Left lobe of liver (tissue), 2 donors: ENCODE measurements at places on chromosomes 2 and 18. TPM values are rescaled to one million over a fixed set of nuclear protein-coding genes. Genes with fewer than 3 reads are reported as not detected.

GRCh38 chr2:236970656-236971010 is 115.1 kb upstream of the COPS8 start:
- no peak for DNase-seq

GRCh38 chr2:111100765-111101162 is 19.9 kb upstream of the BCL2L11 start:
- DNase-seq, result no peak

GRCh38 chr2:209113026-209113425 is 310.8 kb upstream of the MAP2 start:
- no peak for DNase-seq

DNA sequence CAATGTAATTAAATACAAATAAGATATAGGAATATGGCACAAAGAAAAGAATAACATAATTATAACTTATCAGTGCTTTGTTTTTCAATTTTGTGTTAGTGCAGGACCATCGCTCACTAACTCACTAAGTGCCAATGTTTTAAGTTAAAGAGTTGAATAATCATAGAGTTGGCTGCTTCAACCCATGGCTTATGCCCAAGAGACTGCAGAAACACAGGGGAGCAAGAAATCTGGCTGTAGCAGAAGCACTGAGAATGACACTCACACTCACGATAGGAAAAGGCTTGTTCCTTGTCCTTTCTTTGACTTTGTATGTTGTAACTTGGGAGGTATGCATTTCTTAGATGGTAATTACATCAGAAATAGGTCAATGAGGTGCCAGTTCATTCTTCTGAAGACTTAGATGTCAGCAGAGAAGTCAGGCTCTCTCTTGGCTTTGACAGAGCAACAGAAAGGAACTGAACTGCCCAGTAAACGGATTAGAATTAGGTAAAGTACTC is 852.2 kb downstream of the LRRTM4 start:
- DNase-seq, result no peak

DNA sequence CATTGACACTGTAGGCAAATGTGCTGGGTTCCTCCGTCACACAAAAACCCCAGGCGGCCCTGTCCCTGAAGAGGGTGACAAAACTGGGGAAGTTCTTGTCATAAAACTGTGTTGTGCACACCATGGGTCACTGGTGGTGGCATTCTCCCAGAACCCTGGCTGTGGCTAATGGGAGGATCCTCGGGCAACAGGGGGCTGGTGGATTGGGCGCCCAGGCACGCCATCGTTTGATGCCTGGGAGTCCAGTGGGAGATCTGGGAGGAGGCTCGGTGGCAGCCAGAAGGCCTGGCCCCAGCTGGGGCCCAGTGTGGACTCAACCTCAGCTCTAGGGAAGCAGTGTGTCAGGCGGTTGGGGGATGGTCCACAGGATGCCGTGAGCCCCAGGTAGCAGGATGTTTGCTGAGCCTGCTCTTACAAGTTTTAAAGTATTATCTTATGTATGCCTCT is 140.7 kb downstream of the ACOXL start:
- DNase-seq, result no peak

GRCh38 chr2:207135801-207136457 is 29.8 kb downstream of the KLF7 start:
- DNase-seq, result no peak

- DNase-seq, result no peak
Observed at GRCh38 chr2:66431846-66432587, 2.9 kb upstream of the MEIS1 start.

DNA sequence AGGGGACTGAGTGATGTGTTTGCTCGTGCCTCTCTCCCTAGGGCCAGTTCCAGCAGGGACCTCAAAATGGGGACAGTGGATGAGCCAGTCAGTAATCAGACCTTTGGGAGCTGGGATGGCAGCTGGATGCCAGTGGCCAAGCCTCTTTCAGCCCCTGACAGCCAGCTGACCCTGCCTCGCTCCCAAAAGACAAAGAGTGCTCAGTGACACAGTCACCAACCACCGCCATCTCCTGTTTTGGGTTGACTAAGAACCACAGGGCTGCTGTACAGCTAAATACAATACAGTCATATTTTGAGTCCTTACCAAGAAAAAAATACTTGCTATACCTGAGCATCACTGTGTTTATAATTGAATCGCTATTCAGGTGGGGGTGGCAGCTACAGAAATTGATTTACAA is 75.7 kb downstream of the POU3F3 start:
- no peak for DNase-seq

- no peak for DNase-seq
Observed at GRCh38 chr2:3132966-3133365, 244.7 kb downstream of the EIPR1 start.

- DNase-seq, result no peak
Observed at GRCh38 chr18:50651334-50651733, 91.4 kb downstream of the MAPK4 start.

DNA sequence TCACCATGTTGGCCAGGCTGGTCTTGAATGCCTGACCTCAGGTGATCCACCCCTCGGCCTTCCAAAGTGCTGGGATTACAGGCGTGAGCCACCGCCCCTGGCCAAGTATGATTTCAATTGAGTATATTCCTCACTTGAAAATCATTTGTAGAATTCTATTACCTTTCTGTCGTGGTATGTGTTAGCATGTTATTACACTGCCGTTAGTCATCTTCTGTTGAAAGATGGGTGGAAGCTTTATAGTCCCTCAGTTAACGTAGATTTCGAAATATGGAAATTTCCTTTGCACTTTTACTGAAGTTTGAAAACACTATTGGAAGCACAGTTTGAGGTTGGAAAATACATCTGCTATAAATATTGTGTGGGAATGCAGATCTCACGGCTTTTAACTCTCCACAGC is 14.7 kb downstream of the NIFK start:
- DNase-seq, result no peak

DNA sequence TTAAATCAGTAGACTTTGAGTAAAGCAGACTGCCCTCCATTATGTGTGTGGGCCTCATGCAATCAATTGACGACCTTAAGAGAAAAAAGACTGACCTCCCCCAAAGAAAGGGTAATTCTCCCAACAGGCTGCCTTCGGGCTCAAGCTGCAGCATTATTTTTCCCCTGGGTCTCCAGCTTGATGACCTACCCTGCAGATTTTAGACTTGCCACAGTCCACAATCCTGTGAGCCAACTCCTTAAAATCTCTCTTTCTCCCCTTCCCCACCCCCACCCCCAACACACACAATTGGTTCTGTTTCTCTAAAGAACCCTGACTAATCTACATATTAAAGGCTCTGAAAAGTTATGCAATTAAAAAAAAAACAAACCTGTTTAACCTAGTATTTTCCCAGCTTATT is 89.4 kb downstream of the RNF152 start:
- DNase-seq, result no peak

Gene COL5A2
- total RNA-seq, result 6.1 TPM

Gene SNTG2
- total RNA-seq, result not detected

Gene DCDC2C
- not detected for total RNA-seq

Gene ERMN
- total RNA-seq, result not detected

Gene ABCB11
- 68.5 TPM for total RNA-seq

Gene PROKR1
- 0.05 TPM for total RNA-seq
